Activated CD8-positive, alpha-beta T cell treated with anti-CD3 and anti-CD28 coated beads, Interleukin-2, amount 10 ng/mL, durations not matched to agents 7 days and 5 days (primary cell): ENCODE measurements at places on chromosomes 13 and 19.

- DNase-seq: no peak
Measured at GRCh38 chr19:30119180-30119908, 177.3 kb downstream of the URI1 start.

GRCh38 chr13:28679628-28680027 is 20.7 kb downstream of the POMP start:
- DNase-seq: no peak

- DNase-seq: no peak
Measured at GRCh38 chr13:112204346-112205327, 137.7 kb downstream of the SOX1 start.

DNA sequence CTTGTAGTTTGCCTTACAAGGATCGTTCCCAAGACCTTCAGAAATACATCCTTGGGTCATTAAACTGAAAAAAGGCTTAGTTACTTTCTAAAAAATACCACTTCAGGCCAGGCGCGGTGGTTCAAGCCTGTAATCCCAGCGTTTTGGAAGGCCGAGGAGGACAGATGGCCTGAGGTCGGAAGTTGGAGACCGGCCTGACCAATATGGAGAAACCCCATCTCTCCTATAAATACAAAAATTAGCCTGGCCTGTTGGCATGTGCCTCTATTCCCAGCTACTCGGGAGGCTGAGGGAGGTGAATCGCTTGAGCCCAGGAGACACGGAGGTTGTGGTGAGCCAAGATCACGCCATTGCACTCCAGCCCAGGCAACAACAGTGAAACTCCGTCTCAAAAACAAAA is 2.2 kb upstream of the ZNF28 start:
- no peak for DNase-seq

GRCh38 chr19:9878511-9879196 is 43.5 kb downstream of the PIN1 start:
- no peak for DNase-seq

DNA sequence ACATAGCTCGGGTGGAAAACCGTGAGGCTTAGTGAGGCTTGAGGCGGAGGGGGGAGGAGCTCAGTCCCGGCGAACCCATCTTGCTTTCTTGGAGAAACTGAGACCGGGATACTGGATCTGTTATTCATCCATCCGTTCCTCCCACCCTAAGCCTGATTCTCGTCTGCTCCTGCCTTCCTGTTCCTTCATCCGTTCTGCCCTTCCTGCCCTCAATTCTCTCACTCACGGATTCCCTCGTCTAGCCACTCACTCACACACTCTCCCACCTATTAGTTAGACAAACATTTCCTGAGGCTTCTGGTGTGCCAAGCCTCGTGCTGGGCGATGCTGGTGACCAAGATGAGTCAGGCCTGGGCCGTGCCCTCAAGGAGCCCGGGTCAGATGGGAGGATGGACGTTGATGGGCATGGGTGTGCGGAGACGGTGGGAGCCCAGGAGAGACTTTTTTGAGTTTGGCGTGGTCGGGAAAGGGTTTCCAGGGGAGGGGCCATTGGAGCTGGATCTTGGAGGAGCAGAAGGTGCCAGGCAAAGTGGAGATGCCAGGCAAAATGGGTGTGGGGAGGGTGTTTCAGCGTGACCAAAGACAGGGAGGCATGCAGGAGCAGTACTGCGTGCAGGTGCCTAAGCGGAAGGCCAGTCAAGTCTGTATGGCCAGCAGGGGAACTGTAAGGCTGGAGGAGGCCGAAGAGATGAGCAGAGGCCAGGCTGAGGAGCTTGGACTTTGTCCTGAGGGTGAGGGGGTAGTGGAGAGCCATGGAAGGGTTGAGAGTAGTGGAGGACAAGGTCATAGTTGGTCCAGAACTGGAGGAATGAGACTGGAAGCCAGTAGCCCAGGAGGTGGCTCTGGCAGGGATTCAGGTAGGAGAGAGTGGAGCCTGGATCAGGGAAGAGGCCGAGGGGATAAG is 7.4 kb upstream of the CNFN start:
- no peak for DNase-seq

DNA sequence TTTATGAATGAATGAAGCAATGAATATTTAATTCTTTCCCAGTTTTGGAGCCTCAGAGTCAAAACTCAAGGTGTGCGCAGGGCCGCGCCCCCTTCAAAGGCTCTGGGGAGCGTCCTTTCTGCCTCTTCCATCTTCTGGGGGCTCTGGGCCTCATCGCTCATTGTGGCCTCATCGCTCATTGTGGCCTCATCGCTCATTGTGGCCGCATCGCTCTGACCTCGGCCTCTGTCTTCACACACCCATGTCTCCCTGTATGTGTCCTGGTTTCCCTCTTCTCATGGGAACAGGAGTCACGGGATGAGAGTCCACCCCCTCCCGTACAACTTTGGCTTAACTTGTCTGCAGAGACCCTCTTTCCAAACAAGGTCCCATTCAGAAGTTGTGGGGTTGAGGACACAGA is 3.2 kb upstream of the MEX3D start:
- no peak for DNase-seq

DNA sequence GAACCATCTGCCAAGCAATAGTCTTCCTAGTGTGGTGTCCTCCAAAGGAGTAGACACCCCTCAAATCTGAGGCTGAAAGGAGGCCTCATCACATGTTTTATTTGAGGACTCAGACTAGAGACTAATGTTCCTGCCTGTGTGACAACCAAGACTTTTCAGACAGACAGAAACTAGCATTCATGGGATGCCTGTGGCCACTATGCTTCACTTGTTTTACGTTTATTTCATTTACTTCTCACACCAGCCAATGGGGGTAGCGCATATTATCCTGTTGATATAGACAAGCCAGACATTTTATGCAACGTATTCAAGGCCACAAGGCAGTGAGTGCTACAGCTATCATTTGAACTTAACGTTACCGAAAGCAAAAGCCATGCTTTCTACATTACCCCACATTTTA is 391.7 kb upstream of the HTR2A start:
- DNase-seq: no peak

DNA sequence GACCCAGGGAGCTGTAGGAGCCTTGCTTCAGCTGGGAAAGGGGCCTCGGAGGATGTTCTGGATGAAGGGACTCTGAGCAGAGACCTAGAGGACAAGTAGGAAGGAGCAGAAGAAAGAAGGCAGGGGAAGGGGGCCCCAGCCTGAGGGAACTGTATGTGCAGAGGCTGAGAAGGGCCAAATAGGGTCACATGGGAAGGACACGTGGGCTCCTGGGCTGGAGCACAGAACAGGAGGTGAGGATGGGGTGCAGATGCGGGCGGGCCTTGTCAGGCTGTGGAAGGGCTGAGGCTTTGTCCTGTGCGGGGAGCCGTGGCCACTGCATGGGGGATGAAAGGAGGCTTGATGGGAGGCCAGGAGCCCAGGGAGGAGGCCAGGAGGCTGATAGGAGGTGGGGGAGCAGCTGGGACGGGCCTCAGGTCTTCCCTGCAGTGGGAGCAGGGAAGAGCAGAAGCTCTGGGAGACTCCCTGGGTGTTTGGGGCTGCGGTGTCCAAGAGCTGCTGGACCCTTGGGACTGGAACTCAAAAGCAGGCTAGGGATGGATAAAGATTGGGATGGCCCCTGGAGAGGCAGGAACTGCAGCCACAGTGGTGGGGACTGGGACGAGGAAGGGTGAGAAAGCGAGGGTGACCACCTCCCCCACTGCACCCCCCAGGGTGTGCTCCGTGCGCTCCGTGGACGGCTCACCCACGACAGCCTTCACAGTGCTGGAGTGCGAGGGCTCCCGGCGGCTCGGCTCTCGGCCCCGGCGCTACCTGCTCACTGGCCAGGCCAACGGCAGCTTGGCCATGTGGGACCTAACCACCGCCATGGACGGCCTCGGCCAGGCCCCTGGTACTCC is 11.4 kb upstream of the LTBP4 start:
- no peak for DNase-seq

GRCh38 chr19:7187605-7188339 is 106.4 kb downstream of the INSR start:
- no peak for DNase-seq

DNA sequence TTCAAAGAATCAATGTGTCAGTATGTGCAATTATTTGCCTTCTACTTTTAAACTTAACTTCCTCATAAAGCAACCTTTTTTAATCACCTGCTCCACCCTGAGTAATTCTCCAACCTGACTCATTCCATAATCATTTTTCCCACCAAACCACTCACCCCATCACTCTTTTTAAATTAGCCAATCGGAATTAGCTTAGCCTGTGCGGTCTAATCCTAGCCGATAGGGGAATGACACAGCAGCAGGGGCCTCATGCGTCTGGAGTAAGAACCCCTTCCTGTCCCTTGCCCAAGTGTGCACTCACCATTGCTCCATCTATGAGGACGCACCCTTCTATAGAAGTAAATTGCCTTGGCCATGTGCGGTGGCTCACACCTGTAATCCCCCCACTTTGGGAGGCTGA is 27.4 kb upstream of the ZNF83 start:
- no peak for DNase-seq

- no peak for DNase-seq
Measured at GRCh38 chr13:91595677-91596076, 197.3 kb downstream of the GPC5 start.

- DNase-seq: peak; percentile 49
Measured at GRCh38 chr19:13089139-13089856, 13.4 kb downstream of the LYL1 start.

DNA sequence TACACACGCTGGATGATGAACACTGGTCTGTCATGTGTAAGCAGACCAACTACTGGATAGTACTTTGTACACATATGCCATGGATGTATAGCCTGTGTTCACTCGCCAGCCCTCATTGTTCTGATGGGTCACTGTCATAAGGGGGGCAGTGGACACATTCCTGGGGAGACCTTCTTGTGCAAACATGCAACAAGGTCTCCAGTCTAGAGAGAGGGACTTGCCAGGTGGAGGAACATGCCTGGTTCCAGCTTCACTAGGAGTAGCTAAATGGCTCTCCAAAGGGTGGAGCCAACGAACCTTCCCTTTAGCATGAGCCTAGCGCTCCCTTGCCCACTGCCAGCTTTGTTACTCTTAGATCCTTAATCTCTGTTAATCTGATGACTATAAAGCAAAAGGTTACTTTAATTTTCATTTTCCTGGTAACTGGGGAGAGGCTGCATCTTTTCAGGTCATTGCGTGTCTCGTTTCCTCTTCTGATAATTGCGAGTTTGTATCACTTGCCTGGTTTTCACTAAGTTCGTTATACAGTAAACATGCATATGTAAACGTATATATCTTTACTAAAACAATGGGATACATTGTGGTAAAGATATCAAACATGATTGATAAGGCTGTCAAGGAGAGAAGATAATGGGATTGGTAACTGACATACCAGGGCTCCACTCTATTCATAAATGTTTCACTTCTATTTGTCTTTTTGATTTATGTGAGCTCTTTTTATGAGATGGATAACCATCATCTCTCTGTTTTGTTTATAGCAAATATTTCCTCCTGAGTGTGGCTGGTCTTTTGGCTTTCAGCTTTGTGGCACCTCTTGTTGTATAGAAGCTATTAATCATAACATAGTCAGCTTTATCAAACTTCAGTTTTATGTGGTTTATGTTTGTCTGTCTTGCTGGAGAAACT is 235.2 kb upstream of the SGCG start:
- DNase-seq: no peak

GRCh38 chr19:56681702-56682101 is 10.1 kb upstream of the ZNF835 start:
- no peak for DNase-seq

- DNase-seq: no peak
Measured at GRCh38 chr13:53217194-53217593, 188.6 kb downstream of the OLFM4 start.

- DNase-seq: no peak
Measured at GRCh38 chr13:26497968-26498511, 59.4 kb upstream of the WASF3 start.

GRCh38 chr19:16586991-16587832 is 15.0 kb upstream of the SLC35E1 start:
- DNase-seq: peak; percentile 78

- no peak for DNase-seq
Measured at GRCh38 chr19:7247155-7247554, 47.1 kb downstream of the INSR start.

GRCh38 chr13:32264407-32264806 is 50.8 kb downstream of the ZAR1L start:
- no peak for DNase-seq

DNA sequence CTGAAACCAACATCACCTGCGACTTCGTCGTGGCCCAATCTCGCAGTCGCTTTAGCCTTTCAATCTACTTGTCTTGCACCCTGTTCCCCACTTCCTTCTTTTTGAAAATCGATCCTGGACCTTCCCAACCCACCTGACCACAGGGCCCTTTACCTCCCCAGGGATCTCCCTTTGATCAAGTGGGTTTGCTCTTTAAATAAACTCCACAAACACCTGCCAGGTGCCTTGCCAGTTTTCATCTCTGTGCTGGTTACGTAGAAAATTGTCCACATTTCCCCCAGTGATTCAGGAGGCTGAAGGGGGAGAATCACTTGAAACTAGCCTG is 14.5 kb upstream of the RAB20 start:
- no peak for DNase-seq

GRCh38 chr19:40585241-40585981 is 8.7 kb downstream of the SHKBP1 start:
- no peak for DNase-seq

GRCh38 chr13:33197541-33197971 is 88.0 kb downstream of the STARD13 start:
- no peak for DNase-seq

DNA sequence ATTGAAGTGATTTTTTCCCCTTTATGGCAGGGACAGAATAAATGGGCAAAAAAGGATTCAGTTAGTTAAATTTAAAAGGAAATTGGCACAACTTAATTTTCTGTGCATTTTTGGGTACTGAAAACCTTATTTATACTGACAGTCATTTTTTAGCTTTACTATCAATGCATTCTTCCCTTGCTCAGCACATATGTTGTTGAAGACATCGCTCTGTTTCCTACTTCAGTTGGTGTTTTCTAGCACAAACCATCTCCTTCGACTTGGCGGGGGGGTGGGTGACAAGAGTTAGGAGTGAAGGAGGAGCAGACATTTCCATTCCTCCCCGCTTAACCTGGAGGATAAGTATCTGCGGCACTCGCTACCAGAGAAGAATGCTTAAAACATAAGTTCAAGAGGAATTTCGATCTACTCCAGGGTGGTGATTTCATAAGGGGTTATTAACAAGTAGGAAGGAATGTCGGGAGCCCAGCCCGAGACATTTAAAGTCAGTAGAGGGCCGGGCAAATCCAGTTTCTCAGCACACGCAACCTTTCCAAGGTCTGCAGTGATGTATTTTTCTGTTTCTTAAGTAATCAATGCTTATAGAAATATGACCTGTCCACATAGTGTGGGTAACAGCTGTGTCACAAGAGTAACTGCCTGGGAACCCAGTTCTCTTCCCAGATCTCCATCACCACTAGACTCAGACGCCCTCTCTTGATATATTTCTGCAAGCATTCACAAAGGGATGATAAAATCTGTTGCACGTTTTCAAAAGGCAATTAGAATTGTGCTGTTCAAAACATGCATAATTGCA is 525.8 kb downstream of the MYO16 start:
- DNase-seq: no peak

DNA sequence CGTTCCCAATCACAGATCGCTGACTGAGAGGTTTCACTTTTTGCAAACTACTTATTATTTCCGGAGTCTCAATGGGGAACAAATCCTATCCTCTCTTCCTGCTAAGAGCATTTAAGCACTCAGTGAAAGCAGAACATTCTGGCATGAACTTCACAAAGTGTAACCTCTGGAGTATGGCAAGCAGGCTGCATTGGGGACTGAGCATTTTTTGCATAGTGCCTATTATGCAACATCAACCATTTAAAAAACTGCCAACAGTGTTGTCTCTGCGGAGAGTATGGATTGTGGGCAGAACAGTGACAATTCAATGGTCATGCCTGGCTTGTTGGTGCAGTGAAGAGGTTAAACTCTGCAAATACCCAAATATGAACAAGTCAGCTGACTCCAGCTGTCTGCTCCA is 484.6 kb downstream of the OLFM4 start:
- no peak for DNase-seq

GRCh38 chr13:60120617-60121336 is 43.0 kb downstream of the DIAPH3 start:
- no peak for DNase-seq
